Effector memory CD8-positive, alpha-beta T cell (primary cell): ENCODE measurements at places on chromosomes 2 and 18.

- H3K4me3 ChIP-seq = no peak overlapping the region
- H3K36me3 ChIP-seq = no peaks in the 10 kb centered on the region
These were observed 153.6 kb downstream of the TDRD15 start for GRCh38 chr2:21277068-21278056.

GRCh38 chr2:69253112-69253511 lies 133.9 kb downstream of the GFPT1 start:
- H3K4me3 ChIP-seq = no peak overlapping the region
- peaks cover 63% of the 10 kb centered on the region for H3K27me3 ChIP-seq
- no peaks in the 10 kb centered on the region for H3K36me3 ChIP-seq
- no peak for DNase-seq
- H3K4me1 ChIP-seq = no peaks in the 10 kb centered on the region
- no peak overlapping the region for H3K27ac ChIP-seq

DNA sequence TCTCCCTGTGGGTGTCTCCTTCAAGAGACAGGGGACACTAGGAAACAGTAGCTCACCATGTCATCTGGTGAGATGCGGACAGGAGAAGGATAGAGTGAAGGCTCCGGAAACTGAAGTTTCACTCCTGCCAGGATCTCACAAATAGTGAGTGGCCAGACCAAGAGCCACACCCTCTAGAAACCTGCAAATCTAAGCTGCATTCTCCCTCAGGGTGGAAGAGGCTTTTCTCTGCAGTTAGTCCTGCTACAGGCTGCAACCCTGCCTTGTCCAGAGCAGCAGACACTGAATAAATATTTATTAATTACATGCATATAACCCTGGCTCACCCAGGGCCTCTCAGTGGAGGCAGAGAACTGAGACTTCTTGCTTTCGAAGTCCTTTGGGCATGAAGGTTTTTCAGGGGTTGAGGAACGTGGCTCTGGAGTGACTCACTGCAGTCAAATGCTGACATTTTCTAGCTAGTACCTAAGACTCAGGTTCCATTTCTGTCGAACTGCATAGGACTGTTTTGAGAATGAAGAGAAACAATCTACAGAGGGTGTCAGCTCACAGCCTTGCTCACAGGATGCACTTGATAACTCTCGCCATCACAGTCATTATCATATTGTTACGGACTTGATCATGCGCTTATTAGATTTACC lies 87.3 kb downstream of the ACTR2 start:
- H3K36me3 ChIP-seq = peaks cover 3% of the 10 kb centered on the region
- no peak overlapping the region for H3K27ac ChIP-seq
- DNase-seq = no peak
- H3K27me3 ChIP-seq = no peaks in the 10 kb centered on the region
- no peak overlapping the region for H3K4me3 ChIP-seq

DNA sequence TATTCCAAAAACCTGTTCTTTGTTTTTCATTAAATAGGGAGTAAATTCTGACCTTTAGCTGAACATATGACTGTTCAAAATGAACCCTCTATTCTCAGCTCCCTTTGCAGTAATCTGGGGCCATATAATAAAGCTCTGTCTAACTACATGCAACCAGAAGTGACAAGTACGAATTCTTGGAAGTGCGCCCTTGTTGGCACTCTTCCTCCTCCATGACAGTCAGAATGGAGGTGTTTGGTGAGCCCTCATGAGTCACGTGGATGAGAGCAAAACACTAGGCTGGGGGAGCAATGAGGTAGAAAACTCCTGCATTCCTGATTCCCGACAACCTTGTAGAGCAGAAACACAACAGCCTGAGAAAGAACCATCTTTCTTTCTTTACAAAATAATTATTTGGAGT lies 552.9 kb downstream of the FBXO15 start:
- H3K27ac ChIP-seq = no peak overlapping the region
- no peak for DNase-seq
- H3K36me3 ChIP-seq = no peaks in the 10 kb centered on the region
- H3K4me3 ChIP-seq = no peak overlapping the region
- H3K27me3 ChIP-seq = no peaks in the 10 kb centered on the region

DNA sequence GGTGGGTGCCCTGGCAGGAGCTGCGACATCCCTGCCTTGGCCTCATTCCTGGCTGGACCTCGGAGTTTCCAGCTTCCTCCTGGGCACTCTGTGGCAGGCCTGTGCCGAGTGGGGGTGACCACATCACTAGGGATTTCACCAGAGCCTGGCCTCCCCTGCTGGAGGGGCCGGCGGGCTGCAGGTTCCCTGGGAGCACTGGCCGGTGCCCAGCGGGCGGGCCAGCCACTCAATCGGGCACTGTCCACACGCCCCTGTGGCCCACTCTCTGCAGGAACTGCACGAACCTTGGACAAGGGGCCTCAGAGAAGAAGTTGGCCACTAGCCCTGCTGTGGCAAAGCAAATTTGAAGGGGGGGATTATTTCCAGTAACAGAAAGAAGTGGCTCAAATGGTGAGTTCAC lies 110.7 kb upstream of the APCDD1 start:
- no peak overlapping the region for H3K27ac ChIP-seq
- H3K36me3 ChIP-seq = no peaks in the 10 kb centered on the region
- no peak for DNase-seq
- peaks cover 9% of the 10 kb centered on the region for H3K27me3 ChIP-seq
- H3K4me3 ChIP-seq = no peak overlapping the region
- no peaks in the 10 kb centered on the region for H3K4me1 ChIP-seq

DNA sequence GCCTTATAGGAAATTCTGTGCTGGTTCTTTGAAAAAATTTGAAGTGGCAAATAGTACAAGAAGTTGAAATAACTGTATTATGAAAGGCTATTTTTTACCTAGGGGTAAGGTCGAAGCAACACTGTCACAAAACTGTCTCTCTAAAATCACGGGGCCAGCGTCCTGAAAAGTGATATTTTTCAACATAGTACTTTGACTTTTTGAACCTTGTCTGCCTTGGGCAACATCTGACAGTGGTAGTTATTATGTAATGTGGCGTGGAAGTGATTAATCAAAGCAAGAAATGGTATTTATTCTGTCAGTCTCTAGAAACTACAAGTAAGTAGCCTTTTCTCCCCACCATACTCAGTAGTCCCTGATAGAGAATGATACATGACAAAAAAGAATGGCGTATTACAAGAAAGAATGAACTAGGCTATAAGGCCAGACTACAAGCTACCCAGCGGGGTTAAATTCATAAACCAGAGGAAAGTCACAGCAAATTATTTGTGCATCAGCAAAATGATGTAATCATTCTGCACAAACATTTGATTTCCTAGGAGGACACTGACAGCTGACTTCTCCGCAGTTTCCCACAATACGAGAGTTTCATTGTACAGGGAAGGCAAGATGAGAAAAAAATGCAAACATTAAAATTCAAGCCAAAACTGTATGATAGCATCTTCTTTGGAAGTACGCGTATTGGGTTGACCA lies 9.8 kb downstream of the GEN1 start:
- no peaks in the 10 kb centered on the region for H3K36me3 ChIP-seq
- no peak for DNase-seq
- no peaks in the 10 kb centered on the region for H3K4me1 ChIP-seq
- H3K27me3 ChIP-seq = no peaks in the 10 kb centered on the region
- H3K27ac ChIP-seq = no peak overlapping the region

GRCh38 chr2:60976875-60977561 lies 40.5 kb upstream of the PEX13 start:
- no peak overlapping the region for H3K4me3 ChIP-seq
- no peak overlapping the region for H3K27ac ChIP-seq
- H3K4me1 ChIP-seq = peaks cover 12% of the 10 kb centered on the region
- no peaks in the 10 kb centered on the region for H3K36me3 ChIP-seq
- H3K27me3 ChIP-seq = no peaks in the 10 kb centered on the region

DNA sequence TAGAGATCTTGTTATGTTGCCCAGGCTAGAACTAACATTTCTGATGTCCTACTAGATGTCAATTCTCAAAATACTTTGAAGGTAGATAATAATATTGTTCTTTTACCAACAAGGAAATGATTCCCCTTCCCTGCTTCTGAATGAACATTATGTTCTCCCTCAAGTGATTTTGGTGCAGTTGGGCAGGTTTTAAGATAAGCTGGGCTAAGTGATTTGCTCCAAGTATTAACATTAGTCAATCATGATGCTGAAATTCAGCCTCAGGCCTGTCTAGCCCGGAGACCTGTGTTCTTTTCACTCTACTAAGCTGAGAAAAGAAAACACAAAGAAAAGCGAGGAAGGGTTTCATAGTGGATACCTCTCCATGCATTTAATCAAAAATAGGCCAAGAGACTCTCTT lies 38.5 kb upstream of the SPTBN1 start:
- DNase-seq = no peak
- H3K36me3 ChIP-seq = no peaks in the 10 kb centered on the region

GRCh38 chr2:83744855-83745254 lies 714.2 kb downstream of the SUCLG1 start:
- H3K27me3 ChIP-seq = no peaks in the 10 kb centered on the region
- no peaks in the 10 kb centered on the region for H3K4me1 ChIP-seq
- H3K36me3 ChIP-seq = no peaks in the 10 kb centered on the region
- DNase-seq = no peak
- no peak overlapping the region for H3K27ac ChIP-seq

DNA sequence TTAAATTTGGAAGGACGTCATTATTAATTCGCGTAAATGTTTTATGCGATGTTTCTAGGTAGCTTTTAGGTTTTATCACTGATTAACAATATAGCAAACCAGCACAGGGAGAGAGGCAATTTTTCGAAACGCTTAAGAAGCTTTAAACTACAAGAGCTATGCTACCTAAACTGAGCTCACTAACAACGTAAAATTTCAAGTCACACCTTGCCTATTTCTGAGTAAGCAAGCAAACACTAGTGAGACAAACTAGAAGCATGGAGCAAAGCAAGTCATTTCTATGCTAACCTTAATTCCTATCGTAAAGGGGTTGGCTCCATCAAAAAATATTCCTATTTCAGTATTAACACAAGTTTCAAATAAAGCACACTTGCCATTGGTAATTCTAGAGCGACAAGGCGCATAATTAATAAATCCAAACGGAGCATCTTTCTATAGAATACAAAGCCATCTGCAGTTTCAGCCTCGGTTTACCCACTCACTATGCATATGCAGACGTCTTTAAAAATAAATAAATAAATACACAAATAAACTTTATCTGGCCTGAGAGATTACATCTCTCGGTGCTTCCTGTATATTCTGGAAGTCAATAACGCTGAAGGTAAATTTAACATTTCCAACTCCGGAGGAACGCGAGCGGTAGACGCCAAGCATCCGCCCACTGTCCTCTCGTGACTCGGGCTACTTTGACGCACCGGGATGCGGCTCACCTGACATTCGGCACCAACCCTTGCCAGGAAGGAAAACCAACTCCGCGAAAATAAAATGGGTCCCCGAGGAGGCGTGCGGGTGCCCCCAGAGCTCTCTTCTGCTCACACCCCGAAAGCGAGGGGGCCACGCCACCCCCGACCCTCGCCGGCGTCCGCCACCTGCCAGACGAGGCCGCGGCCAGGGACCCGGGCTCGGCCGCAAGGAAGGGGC lies 947 bp downstream of the ITSN2 start:
- peak; percentile 42 for DNase-seq
- H3K4me1 ChIP-seq = peaks cover 35% of the 10 kb centered on the region
- H3K4me3 ChIP-seq = peak overlapping the region; percentile 88
- H3K36me3 ChIP-seq = peaks cover 24% of the 10 kb centered on the region
- no peaks in the 10 kb centered on the region for H3K27me3 ChIP-seq
- H3K27ac ChIP-seq = peak overlapping the region; percentile 93

DNA sequence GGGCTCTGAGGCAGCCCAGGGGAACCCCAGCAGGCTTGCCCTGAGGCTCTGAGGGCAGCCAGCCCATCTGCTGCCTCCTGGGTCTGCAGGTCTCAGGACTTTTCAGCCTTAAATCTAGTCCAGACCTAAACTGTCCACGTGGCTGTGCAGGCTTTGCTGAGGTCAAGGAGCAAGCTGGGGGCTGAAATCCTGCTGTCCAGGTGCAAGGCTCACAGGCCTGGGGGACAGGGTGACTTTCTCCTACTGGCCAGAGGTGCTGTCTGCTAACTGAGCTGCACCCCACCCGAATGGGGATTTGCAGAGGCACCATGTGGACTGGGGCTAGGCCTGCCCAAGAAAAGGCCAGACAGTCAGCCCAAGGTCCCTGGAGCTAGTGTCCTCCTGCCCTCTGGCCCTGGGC lies 32.1 kb downstream of the SDC1 start:
- no peak overlapping the region for H3K4me3 ChIP-seq
- H3K4me1 ChIP-seq = no peaks in the 10 kb centered on the region
- H3K27ac ChIP-seq = no peak overlapping the region
- DNase-seq = no peak
- peaks cover 24% of the 10 kb centered on the region for H3K27me3 ChIP-seq

GRCh38 chr2:45862843-45863242 lies 211.4 kb downstream of the PRKCE start:
- DNase-seq = no peak
- H3K27ac ChIP-seq = no peak overlapping the region

DNA sequence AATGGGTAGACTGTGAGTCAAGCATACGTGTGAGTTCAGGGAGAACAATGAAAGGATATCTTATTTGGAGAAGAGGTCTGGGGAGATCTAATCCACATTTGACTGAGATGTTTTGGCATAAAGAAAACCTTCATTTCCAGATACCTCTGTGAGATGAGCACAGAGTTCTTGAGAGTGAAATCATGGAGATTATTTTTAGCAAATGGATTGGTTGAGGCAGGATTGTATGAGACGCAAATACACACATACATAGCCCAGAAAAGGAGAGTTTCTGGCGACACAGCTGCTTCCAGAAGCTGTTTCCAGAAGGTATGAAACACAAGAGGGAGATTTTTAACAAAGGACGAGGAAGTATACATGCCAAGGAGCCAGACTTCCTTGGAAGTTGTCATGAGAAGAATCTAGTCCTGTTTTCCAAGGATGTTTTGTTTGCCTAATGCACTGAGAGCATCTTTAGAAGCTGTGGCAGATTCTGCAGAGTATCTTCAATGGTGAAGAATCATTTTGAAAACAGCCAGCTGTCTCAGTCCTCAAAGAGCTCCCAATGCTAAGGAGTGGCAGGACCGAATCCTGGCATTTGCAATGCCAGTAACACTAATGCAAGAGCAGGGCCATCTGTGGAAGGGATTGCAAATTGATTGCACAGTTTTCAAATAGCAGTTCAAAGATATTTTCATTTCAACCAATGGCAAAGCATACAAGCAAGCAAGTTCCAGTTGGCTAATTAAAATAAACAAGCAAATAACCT lies 177.2 kb downstream of the SETBP1 start:
- no peak overlapping the region for H3K4me3 ChIP-seq
- no peaks in the 10 kb centered on the region for H3K27me3 ChIP-seq
- H3K4me1 ChIP-seq = peaks cover 1% of the 10 kb centered on the region
- H3K27ac ChIP-seq = no peak overlapping the region
- no peak for DNase-seq
